Left colon (tissue), 2 donors: ENCODE measurements at places on chromosomes 5 and 9.

GRCh38 chr5:76782444-76782843, 36.4 kb upstream of the F2RL1 start:
- no peak for DNase-seq

- peak; percentile 87 for DNase-seq
These were observed at the start of gene SLC12A7 for GRCh38 chr5:1111727-1112289. SLC12A7 (minus strand) TSS chr5:1112063; CDS start chr5:1111991, 72 bp downstream.

- DNase-seq = no peak
These were observed 44.8 kb downstream of the NIM1K start for GRCh38 chr5:43236653-43237355.

DNA sequence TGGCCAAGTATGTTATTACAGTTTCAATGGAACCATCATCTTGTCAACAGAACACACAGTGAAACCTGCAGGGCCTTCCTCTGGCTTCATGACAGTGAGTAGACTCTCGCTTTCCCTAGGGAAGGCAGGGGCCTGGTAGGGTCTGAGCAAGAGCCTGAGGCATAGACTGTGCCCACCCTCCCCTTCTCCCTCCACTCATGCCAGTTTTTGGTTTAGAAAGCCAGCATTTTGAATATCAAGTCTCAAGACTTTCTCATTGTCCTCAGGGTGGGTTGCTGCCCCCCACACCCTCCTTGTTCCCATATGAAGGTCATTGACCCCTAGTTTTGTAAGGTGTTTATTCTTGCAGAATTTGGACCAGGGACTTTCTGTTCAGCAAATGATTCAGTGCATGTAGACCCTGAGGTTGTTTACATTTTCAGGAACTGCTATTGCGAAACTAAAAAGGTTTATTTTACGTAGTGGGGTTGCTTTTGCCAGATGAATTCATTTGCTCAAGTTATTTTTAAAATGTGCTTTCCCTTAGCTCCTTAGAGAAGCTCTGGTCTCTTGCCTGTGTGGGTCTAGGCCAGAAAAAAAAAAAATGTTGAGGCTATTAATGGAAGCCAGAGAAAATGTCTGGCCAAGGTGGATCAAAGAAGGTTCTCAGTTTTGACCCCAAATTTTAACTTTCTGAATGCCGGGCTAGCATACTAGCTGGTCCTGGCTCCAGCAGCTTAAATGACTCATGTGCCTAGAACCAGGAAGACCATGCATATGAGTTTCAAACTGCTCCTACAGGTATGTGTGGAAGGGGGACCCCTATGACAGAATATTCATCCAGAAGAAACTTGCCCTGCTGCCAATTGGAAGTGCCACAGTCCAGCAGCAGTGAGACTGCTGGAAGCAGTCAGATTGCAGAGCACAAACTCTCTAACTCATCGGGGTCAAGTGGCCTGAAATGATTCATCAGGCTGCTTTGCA, 10.1 kb upstream of the MOB3B start:
- DNase-seq = no peak

DNA sequence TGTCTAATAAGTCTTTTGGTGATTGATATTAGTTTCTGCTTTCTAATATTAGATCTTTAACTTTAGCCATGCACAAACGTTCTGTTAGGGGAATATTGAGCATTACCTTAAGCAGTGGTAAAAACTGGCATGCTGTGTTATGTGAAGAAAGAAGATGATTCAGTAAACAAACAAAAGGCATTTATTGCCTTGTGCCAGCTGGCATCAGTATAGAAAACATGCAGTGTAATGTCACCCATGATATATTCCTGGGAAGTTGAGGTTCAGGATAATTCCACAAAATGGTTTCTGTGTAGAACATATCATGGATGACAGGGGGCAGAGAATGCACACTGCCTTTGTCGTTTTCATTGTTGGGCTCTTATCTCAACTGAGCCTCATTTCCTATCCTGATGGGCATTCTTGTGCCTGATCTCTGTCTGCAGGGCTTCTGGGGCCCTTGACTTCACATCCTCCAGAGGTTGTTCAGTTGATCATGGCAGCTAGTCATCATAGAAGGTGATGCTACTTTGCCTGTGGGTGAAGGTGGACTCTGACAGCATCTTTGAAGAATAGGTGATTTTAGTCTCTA, 24.2 kb downstream of the LRRTM2 start:
- DNase-seq = no peak

- no peak for DNase-seq
These were observed 72.7 kb upstream of the STXBP1 start for GRCh38 chr9:127539259-127539981.

DNA sequence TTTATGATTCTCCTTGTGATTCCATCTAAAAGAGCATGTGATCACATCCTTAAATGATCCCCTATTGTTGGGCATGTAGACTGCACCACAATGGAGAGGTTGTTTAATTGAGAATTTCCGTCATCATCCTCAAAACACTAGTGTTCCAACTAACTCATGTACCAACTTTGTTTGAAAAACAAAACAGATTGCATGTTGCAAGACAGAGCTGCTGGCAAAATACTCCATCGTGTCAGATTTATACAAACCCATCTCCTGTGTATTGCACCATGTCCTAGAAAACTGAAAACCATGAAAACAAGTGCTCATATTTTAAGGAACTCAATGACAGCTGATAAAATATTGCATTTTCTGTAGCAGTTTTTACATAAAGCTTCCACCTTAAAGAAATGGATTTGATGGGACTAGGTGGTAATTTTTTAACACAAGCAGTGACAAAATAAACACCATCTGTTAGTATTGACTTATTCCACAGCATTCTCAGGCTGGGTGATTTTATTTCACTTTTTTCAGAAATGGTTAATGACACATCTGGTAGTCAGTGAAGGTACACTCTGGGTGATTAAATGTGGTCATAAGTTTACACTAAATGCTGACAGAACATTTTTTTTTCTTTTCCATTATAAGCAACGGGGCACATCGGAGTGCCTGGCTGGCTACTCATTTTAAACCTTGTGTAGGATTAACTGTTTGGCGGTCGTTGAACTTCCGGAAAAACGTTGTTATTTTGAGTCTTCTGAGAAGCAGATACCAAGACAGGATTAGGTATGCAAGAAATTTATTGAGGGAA, 602.9 kb upstream of the WWC1 start:
- no peak for DNase-seq

DNA sequence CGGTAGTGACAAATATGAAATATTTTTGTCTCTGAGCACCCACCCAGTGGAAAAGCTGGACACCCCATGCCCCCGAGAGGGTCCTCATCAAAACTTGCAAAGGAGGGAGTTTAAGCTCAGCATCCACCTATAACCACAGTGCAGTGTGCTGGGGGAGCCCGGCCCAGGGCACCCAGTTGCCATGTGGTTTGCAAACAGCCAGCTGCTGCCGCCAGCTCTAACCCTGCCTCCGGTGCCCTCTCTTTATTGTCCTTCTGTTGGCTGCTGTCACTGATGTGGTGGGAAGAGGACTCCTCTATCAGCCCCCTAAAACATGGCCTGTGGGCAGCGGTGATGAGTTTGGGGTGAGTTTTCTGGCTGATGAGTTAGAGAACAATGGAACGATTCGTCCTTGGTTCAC, 160.9 kb upstream of the MVB12B start:
- DNase-seq = no peak

DNA sequence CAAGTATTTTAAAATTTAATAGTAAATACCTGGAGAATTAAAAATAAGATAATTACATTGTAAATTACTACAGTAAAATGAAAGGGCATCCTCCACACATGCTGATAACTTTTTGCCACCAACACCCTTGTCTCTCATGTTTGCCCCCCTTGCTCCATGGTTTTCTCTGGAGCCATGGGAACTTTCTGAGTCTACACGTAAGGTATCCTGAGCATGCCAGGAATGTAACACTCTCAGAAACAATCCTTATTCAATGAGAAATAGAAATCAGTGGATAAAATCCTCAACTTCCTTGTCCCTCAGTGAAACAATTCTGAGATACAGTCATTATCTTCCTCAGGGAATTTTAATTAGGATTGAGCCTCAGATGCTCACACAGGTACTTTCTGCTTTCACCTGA, 108.9 kb downstream of the IZUMO3 start:
- DNase-seq = no peak

DNA sequence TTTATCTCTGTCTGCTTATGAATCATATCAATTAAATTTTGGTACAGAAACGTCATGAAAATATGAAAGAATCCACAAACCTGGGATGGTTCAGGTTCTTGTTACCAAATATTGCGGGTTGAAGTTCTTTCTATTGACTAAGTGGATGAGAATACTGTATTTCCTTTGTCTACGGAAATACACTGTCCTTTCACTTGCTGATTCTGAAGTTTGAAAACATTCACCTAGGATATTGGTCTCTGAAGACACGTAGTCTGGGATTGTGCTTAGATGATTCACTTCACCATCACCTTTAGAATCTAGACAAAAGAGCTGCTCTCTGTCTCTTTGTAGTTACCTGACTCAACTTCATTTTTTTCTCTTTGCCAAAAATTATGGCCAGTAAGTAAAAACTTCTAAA, 222.4 kb downstream of the FBN2 start:
- DNase-seq = no peak

DNA sequence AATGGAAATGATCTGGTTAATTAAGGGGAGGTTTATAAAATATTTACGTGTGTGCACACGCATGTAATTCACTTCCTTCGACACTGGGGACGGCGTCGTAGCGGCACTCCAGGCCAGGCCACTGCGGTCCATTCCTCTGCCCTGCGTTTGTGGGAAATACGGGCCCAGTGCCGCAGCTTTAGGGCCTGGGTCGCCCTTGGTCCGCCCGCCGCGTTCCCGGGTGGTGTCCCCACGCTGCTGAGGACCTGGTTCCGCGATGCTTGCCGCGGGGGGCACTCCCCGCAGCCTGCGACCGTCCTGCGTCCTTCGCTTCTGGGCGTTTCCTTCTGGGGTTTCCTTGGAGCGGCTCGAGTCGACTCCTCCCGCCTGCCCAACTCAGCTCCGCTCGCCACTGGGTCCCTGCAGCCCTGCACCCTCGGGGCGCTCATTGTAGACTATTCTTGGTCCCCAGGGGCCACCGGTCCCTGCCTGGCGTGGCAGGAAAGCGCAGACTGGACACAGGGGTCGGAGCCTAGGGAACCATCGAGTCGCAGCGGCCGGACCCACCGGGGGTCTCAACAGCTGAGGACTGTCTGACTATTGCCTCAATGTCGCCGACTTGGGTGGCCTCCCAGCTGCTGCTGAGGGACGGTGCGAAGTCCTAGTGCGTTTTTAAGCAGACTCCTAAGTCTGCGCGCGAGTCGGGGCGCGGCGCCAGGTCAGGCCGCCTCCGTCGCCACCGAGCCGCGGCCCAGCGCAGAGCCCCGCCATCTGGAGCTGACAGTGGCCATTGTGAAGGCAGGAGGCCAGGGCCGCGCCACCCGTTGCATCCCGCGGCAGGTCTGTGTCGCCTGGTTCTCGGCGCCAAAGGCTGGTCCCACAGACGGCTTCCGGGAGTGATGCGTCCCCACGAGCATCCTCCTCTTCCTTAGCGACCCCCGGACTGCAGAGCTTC, 4.4 kb upstream of the IRX1 start:
- no peak for DNase-seq

DNA sequence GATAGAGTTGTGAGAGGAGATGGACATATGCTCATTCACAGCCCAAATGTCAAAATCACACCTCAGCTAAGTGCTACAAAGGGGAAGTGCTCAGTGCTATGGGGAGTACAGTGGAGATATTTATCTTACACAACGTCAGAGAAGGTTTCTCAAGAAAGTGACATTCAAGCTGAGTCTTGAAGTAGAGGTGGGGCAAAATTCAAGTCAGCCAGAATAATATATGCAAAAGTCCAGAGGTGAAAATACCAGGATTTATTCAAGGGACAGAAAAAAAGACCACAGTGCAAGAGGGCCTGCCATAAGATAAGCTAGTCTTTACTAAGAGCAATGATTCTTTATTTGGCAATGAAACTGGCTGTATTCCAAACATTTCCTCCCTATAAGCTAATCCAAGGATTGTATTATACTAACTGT, 327.8 kb upstream of the PIK3R1 start:
- DNase-seq = no peak

DNA sequence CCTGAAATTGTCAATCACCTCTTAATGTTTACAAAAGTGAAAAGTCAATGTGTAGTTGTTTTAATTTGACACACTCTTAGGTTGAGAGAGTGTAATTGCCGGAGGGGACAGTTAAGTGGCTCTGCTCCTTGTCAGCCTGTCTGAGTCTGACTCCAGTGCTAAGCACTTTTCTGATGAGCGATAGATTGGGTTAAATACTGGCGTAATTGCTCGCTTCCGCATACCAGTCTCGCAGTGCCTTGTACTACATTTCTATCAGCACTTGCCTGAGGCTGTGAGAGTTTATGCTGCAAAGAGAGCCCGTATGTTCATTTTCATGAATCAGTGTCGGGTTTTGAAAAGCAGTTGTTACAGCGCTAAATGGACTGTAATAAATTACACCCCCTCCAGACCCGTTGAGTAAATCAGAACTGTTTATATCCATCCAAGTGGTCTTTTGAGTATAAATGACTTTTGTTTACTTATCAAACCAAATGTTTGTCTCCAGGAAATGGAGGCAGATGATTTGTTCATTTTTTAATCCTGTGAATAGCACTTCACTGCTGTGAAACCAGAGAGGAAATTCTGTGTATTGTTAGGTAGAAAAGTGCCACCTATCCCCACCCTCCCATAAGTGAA, 41.0 kb upstream of the DMRT3 start:
- DNase-seq = no peak

- no peak for DNase-seq
These were observed 20.9 kb downstream of the NCS1 start for GRCh38 chr9:130193103-130193502.

DNA sequence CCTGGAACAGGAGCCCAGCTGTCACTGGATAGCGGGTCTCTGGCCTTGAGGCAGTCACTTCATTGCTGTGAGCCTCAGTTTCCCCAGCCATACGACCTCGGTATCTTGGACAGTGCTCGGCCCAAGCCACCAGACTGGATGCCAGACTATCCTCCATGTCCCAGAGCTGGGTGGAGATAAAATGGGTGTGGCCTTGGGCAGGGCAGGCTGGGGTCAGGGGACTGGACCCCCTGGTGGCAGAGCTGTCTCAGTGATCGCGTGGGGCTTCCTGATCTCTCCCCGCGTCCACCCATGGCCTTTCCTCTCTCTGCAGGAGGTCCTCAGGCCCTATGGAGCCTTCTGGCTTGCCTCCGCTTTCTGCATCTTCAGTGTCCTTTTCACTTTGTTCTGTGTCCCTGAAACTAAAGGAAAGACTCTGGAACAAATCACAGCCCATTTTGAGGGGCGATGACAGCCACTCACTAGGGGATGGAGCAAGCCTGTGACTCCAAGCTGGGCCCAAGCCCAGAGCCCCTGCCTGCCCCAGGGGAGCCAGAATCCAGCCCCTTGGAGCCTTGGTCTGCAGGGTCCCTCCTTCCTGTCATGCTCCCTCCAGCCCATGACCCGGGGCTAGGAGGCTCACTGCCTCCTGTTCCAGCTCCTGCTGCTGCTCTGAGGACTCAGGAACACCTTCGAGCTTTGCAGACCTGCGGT, 10.0 kb downstream of the SLC2A8 start:
- DNase-seq = no peak

- DNase-seq = no peak
These were observed 246.6 kb downstream of the DEPDC1B start for GRCh38 chr5:60453186-60453976.

GRCh38 chr5:90161414-90161813, 248.1 kb downstream of the CETN3 start:
- peak; percentile 26 for DNase-seq

GRCh38 chr5:119323601-119324000, 32.2 kb upstream of the TNFAIP8 start:
- no peak for DNase-seq

GRCh38 chr5:41095324-41096101, 24.4 kb upstream of the MROH2B start:
- DNase-seq = no peak
